ENCODE measurements at places on chromosomes 4 and X. TPM values are rescaled to one million over a fixed set of nuclear protein-coding genes. Genes with fewer than 3 reads are reported as not detected.

The RASSF6 gene
- 0.07 TPM for total RNA-seq

The SPANXC gene
- total RNA-seq, result not detected

The CENPVL1 gene
- not detected for total RNA-seq

The EDA2R gene
- 1.6 TPM for total RNA-seq

The LAMTOR3 gene
- 45.1 TPM for total RNA-seq

The TMPRSS11B gene
- not detected for total RNA-seq

The ETDA gene
- not detected for total RNA-seq

The WAS gene
- 5.1 TPM for total RNA-seq

The RADX gene
- 13.4 TPM for total RNA-seq

The SMIM20 gene
- total RNA-seq, result 21.0 TPM

The NKX3-2 gene
- not detected for total RNA-seq

The RHOXF2B gene
- total RNA-seq, result not detected

The NEUROG2 gene
- total RNA-seq, result 0.64 TPM

The DOCK11 gene
- 9.0 TPM for total RNA-seq

The CT55 gene
- 1.1 TPM for total RNA-seq

The TSPAN5 gene
- 109 TPM for total RNA-seq

The GPR50 gene
- not detected for total RNA-seq

The NOX1 gene
- not detected for total RNA-seq

The ESX1 gene
- total RNA-seq, result not detected
